Uterus (tissue), 4 donors: ENCODE measurements at places on chromosomes 12 and 14. TPM values are rescaled to one million over a fixed set of nuclear protein-coding genes. Genes with fewer than 3 reads are reported as not detected.
A peak's percentile ranks its signal among the peaks of the same experiment; 100 is the strongest.

GRCh38 chr14:24231263-24232120, 675 bp downstream of the NEDD8 start:
- H3K36me3 ChIP-seq, result no peaks in the 10 kb centered on the region
- no peaks in the 10 kb centered on the region for H3K4me1 ChIP-seq
- peak overlapping the region; percentile 83 for H3K27ac ChIP-seq

DNA sequence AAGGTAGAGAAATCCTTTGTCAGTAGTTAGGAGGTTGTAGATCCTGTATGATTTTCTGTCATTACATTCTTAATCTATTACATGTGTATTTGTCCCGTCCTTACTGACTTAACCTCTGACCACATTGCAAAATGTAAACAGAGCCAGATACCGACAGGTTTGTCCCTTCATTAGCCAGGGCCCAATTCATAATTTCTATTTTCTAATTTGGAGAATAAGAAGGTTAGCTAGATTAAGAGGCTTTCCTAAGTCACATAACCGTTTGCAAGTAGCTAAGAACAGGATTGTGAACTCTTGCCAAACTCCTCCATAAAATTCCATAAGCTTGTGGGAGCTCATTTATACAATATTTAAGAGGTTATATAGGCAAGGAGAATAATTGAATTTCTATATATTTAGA, 352.6 kb downstream of the RAD51B start:
- peak overlapping the region; percentile 80 for H3K27ac ChIP-seq
- H3K4me3 ChIP-seq, result no peak overlapping the region
- H3K27me3 ChIP-seq, result no peaks in the 10 kb centered on the region
- peaks cover 6% of the 10 kb centered on the region for H3K4me1 ChIP-seq
- no peaks in the 10 kb centered on the region for H3K36me3 ChIP-seq

DNA sequence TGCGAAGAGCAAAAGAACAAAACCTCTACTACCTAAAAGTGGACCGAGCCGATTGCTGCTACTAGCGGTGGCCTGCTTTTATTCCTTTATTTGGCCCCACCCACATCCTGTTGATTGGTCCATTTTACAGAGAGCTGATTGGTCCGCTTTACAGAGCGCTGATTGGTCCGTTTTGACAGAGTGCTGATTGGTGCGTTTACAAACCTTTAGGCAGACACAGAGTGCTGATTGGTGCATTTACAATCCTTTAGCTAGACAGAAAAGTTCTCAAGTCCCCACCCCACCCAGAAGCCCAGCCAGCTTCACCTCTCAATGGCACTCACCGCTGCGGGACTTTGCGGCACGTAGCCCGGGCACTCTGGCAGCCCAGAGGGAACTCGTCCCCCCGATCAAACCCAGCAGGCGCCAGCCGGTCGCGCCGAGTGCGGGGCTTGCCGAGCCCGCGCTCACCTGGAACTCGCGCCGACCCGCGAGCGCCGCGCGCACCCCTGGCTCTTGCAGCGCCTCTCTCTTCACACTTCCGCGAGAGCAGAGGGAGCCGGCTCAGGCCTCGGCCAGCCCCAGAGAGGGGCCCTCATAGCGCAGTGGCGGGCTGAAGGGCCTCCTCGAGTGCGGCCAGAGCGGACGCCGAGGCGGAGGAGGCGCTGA, 8.7 kb upstream of the FGD4 start:
- H3K27ac ChIP-seq, result no peak overlapping the region
- H3K27me3 ChIP-seq, result no peaks in the 10 kb centered on the region
- peak overlapping the region; percentile 19 for H3K4me3 ChIP-seq
- H3K4me1 ChIP-seq, result no peaks in the 10 kb centered on the region
- no peak for DNase-seq

Gene HOXC11
- total RNA-seq, result not detected

GRCh38 chr12:27652174-27652763, 44.0 kb upstream of the REP15 start:
- peak; percentile 76 for DNase-seq
- no peaks in the 10 kb centered on the region for H3K4me1 ChIP-seq
- H3K36me3 ChIP-seq, result no peaks in the 10 kb centered on the region
- no peaks in the 10 kb centered on the region for H3K27me3 ChIP-seq
- H3K27ac ChIP-seq, result no peak overlapping the region

DNA sequence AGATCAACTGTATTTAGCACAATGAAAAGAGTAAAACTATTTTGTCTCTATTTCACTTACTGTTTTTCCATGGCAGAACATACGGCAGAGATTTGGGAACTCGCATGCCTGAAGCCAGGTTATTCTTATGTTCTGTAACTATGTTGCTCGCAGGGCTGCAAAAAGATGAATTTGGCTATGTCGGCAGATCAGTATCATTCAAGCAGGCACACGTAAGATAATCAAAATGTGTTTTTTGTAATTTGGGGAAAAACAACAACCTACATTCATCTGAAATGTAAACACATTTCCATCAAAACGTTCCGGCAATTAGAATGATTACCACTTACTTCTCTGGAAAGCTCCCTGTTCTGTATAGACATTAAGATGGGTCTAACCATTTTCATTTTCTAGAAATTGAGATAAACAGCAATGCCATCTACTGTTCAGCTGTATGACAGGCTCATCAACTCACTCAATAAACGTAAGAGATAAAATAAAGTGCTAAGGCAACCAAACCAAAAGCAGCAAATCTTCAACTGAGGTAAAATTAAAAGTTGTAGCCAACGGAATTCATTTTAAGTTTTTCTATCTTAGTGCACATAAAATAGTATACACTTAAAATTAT, 13.0 kb downstream of the GTSF1 start:
- no peaks in the 10 kb centered on the region for H3K36me3 ChIP-seq
- no peak overlapping the region for H3K27ac ChIP-seq
- H3K4me3 ChIP-seq, result no peak overlapping the region
- no peak for DNase-seq
- no peaks in the 10 kb centered on the region for H3K27me3 ChIP-seq
- no peaks in the 10 kb centered on the region for H3K4me1 ChIP-seq

Gene OVCH1
- total RNA-seq, result 1.0 TPM

Gene LIN7A
- 21.2 TPM for total RNA-seq

Gene CEBPE
- total RNA-seq, result not detected

DNA sequence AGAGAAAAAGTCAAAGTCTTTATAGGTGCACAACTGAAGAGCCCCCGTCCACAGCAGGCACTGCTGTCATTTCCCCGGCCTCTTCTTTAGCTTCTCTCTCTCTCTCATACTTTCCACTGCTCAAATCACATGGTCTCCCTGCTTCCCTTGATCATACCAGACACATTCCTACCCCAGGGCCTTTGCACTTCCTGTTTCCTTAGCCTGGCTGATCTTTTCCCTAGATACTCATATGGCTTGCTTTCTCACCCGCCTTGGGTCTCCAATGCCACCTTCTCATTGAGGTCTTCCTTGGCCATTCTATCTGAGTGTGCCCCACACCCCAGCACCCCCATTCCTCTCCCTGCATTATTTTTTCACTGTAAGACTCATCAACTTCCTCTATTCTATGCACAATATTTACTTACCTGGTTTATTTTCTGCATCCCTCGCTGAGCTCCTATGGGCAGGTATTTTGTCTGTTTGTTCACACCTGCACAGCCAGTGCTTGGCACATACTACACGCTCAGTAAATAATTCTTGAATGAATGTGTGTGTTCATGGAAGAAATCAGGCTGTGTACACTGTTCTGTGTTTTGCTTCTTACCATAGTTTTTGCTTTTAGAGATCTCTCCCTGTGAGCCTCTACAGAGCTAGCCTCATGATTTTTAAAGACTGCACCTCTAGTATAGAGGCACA, 31.9 kb downstream of the SERPINA1 start:
- no peak overlapping the region for H3K27ac ChIP-seq
- H3K4me3 ChIP-seq, result no peak overlapping the region
- no peaks in the 10 kb centered on the region for H3K36me3 ChIP-seq
- no peak for DNase-seq
- no peaks in the 10 kb centered on the region for H3K27me3 ChIP-seq

Gene CISTR
- not detected for total RNA-seq

Gene TAS2R50
- 20.0 TPM for total RNA-seq

GRCh38 chr12:127531542-127531941, 735.4 kb upstream of the TMEM132C start:
- H3K27me3 ChIP-seq, result no peaks in the 10 kb centered on the region
- DNase-seq, result no peak
- no peak overlapping the region for H3K27ac ChIP-seq
- H3K36me3 ChIP-seq, result no peaks in the 10 kb centered on the region
- no peak overlapping the region for H3K4me3 ChIP-seq

GRCh38 chr12:94025756-94026155, 122.6 kb upstream of the PLXNC1 start:
- no peak overlapping the region for H3K4me3 ChIP-seq
- no peaks in the 10 kb centered on the region for H3K4me1 ChIP-seq
- no peak for DNase-seq
- no peaks in the 10 kb centered on the region for H3K27me3 ChIP-seq
- no peak overlapping the region for H3K27ac ChIP-seq
- no peaks in the 10 kb centered on the region for H3K36me3 ChIP-seq

GRCh38 chr12:131242741-131243496, 289.2 kb downstream of the ADGRD1 start:
- no peak for DNase-seq
- H3K27me3 ChIP-seq, result no peaks in the 10 kb centered on the region
- no peaks in the 10 kb centered on the region for H3K36me3 ChIP-seq
- no peaks in the 10 kb centered on the region for H3K4me1 ChIP-seq
- no peak overlapping the region for H3K4me3 ChIP-seq

DNA sequence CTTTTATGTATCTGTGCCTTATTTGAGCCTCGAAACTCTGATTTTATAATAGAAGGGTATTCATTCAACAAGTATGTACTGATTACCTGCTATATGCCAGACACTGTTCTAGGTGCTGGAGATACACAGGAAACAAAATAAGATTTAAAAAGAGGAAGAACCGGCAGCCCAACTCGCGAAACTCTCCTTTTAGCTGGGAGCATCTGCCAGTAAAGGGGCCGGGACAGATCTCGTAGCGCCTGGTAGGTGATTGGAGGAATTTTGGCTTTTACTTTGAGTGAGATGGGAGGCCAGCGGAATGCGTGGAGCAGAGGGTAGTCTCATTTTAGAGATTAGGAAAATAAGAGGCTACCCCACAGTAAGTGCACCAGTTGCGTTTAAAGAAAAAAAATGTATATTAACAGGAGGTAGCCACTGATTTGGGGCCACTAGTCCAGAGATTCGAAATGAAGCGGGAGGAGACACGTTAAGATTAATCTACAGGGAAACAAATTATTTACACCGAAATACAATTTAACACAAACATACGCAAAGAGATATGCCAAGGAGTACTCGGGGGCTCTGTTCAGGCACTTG, 520 bp upstream of the MON2 start:
- H3K4me1 ChIP-seq, result no peaks in the 10 kb centered on the region
- no peaks in the 10 kb centered on the region for H3K27me3 ChIP-seq
- H3K4me3 ChIP-seq, result peak overlapping the region; percentile 86
- no peaks in the 10 kb centered on the region for H3K36me3 ChIP-seq
- H3K27ac ChIP-seq, result peak overlapping the region; percentile 90

GRCh38 chr12:69649529-69649928, 38.8 kb upstream of the LRRC10 start:
- H3K36me3 ChIP-seq, result no peaks in the 10 kb centered on the region
- no peaks in the 10 kb centered on the region for H3K27me3 ChIP-seq
- no peak for DNase-seq
- H3K4me3 ChIP-seq, result no peak overlapping the region

GRCh38 chr14:104893435-104894207, 28.6 kb downstream of the CEP170B start:
- no peak overlapping the region for H3K4me3 ChIP-seq
- H3K36me3 ChIP-seq, result no peaks in the 10 kb centered on the region
- peak; percentile 16 for DNase-seq
- H3K4me1 ChIP-seq, result no peaks in the 10 kb centered on the region
- H3K27me3 ChIP-seq, result no peaks in the 10 kb centered on the region
- H3K27ac ChIP-seq, result no peak overlapping the region

Gene KIF26A
- 4.1 TPM for total RNA-seq

GRCh38 chr14:38391334-38391733, 135.4 kb upstream of the CLEC14A start:
- no peak overlapping the region for H3K27ac ChIP-seq
- no peak for DNase-seq
- H3K4me3 ChIP-seq, result no peak overlapping the region

Gene SYCP3
- total RNA-seq, result 0.14 TPM

Gene TSPAN9
- total RNA-seq, result 106 TPM

GRCh38 chr12:121983536-121984210, 38.0 kb upstream of the BCL7A start:
- H3K4me3 ChIP-seq, result no peak overlapping the region
- no peaks in the 10 kb centered on the region for H3K27me3 ChIP-seq
- DNase-seq, result no peak
- H3K36me3 ChIP-seq, result no peaks in the 10 kb centered on the region
- no peaks in the 10 kb centered on the region for H3K4me1 ChIP-seq
